ENCODE measurements at places on chromosomes 5 and 9. TPM values are rescaled to one million over a fixed set of nuclear protein-coding genes. Genes with fewer than 3 reads are reported as not detected.

Gene GFPT2
- total RNA-seq: 5.5 TPM

Gene IFNA13
- total RNA-seq: not detected

Gene FOXD4L3
- not detected for total RNA-seq

Gene FBXL17
- 13.9 TPM for total RNA-seq

Gene NUTM2F
- not detected for total RNA-seq

Gene CSF1R
- total RNA-seq: not detected

Gene PPP3R2
- not detected for total RNA-seq

Gene PRRT1B
- total RNA-seq: not detected

Gene SPATA31C1
- not detected for total RNA-seq

Gene MGAT1
- total RNA-seq: 108 TPM

Gene CBY3
- total RNA-seq: not detected

Gene FOXI1
- total RNA-seq: not detected

Gene RNF44
- total RNA-seq: 50.2 TPM

Gene C5orf34
- total RNA-seq: 6.5 TPM

Gene GABRG2
- total RNA-seq: not detected

Gene ADAMTS13
- total RNA-seq: 1.4 TPM

All from endothelial cell of umbilical vein (primary cell).